ENCODE measurements at places on chromosomes 2 and 18.
A peak's percentile ranks its signal among the peaks of the same experiment; 100 is the strongest.

GRCh38 chr18:48230467-48231113 lies 178.6 kb downstream of the ZBTB7C start:
- DNase-seq, result peak; percentile 37

DNA sequence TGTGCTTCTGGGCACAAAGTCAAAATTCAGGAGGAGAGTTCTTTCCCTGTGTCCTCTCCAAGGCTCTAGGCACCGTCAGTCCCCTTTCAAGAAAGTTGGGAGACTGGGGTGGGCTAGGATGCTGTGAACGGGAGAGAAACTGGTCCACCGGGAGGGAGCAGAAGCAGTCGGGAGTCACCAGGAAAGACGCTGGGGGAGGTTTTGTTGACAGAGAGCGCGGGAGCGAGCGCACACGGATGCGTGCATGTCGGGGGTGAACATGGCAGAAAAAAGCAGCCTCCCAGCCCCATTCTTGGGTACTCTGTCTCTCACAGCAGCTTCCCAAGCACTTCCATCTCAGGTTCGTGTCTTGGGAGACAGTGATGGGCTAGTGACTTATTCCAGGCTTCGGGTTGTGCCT lies 97.1 kb upstream of the PXDN start:
- DNase-seq, result no peak

- peak; percentile 33 for DNase-seq
Observed at GRCh38 chr2:10078704-10079265, 1.4 kb downstream of the CYS1 start.

DNA sequence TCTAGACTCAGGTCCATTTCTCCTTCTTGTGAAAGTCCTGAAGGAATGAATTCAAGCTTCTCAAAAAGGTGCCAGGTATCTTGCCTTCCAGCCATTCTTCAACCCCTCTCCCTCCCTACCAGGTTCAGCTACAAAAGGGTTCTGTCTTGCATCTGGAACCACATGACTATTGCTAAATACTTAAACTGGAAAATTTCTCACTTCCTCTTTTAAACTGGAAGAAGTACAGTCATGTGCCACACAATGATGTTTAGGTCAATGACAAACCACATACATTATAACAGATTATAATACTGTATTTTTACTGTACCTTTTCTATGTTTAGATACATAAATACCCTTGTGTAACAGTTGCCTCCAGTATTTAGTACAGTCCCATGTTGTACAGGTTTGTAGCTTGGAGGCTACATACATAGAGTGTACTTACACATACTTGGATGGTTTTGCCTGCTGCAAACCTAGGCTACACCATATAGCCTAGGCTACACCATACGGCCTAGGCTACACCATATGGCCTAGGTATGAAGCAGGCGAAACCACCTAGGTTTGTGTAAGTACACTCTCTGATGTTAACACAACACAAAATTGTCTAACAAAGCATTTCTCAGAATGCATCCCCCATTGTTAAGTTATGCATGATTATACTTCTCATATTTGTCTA lies 142.0 kb upstream of the DNMT3A start:
- no peak for DNase-seq

GRCh38 chr2:158486150-158486969 lies 29.6 kb downstream of the PKP4 start:
- no peak for DNase-seq

GRCh38 chr18:6836331-6836730 lies 106.8 kb downstream of the ARHGAP28 start:
- no peak for DNase-seq

DNA sequence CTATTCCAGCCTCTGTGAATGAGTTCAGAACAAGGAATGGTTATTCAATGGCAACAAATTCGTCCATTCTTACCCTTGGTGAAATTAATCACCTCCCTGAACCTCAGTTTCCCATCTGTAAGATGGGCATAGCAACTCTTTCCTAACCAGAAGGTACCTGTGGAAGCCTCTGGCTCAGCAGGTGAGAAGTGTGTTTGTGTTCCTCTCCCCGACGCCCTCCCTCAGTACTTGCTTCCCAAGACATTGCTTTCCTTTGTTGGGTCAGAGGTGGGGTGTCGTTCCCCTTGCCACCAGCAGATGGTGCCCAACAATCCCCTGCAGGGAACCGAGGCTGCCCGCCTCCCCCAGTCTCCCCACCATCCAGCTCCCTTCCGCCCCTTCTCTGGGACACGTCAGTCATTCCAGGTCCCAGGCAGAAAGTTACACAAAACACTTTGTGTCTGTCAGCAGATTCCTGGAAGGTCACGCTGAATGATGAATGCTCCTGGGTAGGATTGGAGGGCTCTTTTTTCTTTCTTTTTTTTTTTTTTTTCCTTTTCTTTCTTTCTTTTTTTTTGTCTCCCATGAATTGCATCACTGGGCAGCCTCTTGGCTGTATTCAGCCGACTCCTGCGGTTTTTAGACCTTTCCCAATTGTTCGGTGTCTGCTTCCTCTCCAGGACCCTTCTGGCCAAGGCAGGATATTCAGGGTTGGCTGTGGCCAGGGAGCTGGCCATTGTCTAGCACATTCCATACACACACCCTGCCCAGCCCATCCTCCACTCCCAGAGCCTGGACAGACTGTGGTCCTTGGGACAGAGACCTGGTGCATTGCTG lies 117.3 kb downstream of the LPIN1 start:
- DNase-seq, result peak; percentile 97

DNA sequence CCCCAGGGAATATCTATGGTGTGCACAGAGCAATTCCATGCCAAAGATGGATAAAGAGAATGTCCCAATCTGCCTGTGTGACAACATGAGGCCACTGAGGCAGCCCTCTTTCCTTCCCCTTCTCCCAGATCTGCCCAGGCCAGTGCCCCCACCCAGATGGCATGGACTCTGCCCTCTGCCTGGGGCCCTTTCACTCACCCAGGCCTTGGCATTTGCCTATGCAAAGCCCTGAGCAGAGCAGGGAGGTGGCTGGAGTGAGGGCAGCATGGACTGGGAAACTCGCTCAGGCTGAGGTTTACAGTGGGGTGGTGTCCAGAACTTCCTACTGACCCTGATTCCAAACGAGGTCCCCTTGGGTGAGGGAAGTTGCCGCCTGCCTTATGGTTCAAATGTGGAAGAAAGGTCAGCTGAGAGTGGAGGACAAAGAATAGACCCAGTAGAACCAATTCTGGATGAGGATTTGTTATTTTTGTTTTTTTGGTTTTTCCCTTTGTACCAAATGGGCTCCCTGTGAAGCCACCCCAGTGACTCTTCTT lies 8.9 kb downstream of the SH2D6 start:
- DNase-seq, result no peak

DNA sequence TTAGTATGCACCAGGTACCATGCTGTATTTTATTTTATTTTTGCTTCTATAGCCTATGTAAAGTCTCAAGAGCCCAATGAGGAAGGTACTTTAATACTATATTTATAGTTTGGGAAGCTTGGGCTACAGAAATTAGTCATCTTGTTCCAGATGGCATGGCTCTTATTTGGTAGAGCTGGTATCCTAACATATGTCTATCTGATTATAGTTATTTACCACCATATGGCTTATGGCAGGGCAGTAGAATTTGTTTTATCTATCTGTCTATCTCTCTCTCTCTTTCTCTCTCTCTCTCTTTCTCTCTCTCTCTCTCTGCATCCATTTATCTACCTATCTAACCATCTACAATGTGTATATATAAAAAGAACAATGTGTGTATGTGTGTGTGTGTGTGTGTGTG lies 1293.7 kb upstream of the SLC39A10 start:
- DNase-seq, result no peak

- DNase-seq, result no peak
Observed at GRCh38 chr2:121220995-121221394, 64.0 kb downstream of the TFCP2L1 start.

GRCh38 chr2:216960671-216961268 lies 100.9 kb upstream of the TNP1 start:
- no peak for DNase-seq

GRCh38 chr2:190584980-190585661 lies 50.6 kb upstream of the NEMP2 start:
- DNase-seq, result no peak

DNA sequence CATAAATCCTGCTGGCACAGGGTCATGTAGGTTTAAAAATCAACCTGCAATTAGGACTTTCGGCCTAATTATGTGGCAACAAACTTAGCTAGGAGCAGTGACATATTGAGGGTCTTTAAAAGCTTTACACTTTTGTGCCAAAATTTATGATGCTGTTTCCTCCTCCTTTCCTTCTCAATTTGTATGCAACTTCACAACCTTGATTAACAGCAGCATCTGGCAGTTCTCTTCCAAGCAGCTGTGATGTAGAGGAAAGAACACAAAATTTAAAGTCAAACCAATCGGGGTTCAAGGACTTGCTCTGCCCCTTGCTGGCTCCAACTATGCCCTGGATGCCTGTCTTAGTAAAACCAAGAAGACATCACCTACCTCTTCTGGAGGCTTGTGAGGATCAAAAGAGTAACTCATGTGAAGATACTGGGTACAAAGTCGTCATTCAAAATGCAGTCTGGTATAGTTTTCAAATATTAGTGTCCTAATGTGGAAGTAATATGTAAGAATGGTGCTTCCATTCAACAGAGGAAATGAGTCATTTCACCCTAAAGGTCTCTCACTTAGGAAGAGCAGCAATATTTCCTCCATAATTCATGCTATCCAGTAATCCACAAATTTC lies 94.7 kb downstream of the ANKRD44 start:
- DNase-seq, result no peak

GRCh38 chr2:149278161-149278871 lies 52.1 kb upstream of the LYPD6 start:
- DNase-seq, result peak; percentile 25

- DNase-seq, result peak; percentile 43
Observed at GRCh38 chr2:103161456-103162289, 399.8 kb downstream of the TMEM182 start.

DNA sequence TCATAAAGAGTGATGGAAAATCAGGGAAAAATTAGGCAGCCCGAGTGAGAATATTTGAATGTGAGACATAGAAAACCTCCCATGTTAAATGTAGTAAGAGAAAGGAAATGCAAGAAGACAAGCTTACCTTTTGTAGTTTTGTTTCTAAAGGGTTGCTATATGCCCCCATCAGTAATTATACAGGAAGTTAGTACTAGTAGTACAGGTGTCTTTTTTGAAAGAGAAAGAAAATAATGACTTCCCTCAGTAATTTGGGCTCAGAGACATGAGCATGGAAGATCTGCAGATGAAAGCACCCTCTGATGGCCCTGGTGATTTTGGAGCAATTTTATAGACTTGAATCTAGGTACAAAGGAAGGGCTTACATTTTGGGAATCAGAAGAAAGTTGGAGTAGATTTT lies 80.8 kb downstream of the RHBDD1 start:
- no peak for DNase-seq

DNA sequence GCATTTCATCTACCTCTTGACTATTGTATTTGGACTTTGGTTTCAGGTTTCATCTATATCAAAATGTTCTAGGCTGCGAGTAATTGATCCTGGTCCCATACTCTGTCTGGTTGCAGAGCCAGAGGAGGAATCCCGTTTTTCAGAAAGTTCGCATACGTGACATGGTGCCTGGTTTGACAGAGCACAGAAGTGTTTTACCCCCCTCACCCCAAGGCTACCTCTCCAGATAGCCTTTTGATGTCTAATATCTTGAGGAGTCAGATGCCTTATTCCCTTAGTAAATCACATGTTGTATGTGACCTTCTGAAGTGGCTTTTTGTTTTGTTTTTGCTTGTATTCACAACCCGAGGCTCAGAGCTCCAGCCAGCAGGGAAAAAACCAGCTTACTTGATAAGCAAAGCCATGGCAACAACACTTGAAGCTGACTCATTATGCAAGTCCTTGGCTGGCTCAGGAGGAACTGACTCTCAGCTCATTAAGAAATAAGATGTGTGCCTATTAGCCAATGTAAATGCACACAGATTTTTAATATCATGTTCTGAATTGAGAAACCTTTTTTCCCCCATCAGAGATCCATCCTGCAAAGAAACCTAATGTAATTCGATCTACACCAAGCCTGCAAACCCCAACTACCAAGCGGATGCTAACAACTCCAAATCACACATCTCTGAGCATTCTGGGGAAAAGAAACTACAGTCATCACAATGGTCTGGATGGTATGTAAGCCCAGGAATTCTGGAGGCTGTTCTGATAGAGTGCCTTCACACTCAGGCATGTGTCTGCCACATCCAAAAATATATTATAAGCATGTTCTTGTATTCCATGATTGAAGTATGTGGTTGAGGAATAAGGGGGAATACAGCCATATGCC lies 41.4 kb downstream of the OXER1 start:
- DNase-seq, result peak; percentile 90

DNA sequence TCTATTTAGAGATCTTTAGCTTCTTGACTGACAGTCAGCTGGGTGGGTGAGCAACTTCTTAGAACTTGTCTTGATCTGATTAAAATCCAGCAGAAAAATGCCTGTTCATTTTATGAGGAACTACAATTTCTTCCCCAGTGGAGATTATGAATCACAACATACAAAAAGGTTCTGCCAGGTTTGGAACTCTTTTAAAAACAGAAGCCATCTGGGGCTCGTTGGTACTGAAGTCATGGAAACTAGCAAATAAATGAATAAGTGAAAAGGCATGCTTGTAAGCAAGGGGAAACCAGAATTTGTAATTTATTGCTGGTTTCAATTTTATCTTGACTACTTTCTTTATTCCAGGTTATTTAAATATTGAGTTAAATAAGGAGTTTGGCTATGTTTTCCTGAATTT lies 767.4 kb downstream of the MBD2 start:
- peak; percentile 5 for DNase-seq

GRCh38 chr2:176115883-176116813 lies at the start of gene HOXD10:
Gene HOXD10 (plus strand): TSS chr2:176116778. CDS start chr2:176116834, 56 bp downstream.
- DNase-seq, result peak; percentile 72

GRCh38 chr2:43887176-43887575 lies 48.4 kb downstream of the ABCG8 start:
- no peak for DNase-seq

DNA sequence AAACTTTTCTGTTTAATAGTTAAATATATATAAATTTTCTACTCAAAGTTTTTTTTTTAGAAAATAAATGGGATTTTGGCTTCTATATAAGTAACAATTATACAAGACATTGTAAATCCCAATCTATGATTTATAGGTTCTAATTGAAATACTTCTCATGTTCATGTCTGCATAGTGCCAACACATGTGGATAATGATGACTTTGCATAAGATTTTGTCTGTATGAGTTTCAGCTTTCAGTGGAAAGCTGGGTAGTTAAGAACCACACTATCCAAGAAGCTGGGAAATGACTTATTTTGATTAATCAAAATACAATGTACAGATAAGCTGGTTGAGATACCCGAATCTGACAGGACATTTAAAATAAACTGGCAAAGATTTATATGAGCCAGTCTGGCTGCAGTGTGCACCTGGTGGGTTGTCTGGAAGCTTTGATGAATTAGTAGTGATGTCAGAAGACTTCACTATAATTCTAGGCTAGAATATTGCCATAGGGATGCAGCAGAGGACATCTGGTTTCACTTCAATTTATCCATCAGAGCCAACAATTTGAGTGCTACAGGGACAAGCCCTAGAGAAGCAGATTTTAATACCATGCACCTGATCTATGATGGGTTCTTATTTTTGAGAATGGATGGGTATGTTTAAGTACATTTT lies 45.4 kb downstream of the EML6 start:
- DNase-seq, result no peak

- DNase-seq, result no peak
Observed at GRCh38 chr2:4486971-4487370, 783.6 kb downstream of the DCDC2C start.

GRCh38 chr2:21175895-21176646 lies 52.3 kb downstream of the TDRD15 start:
- no peak for DNase-seq
